ENCODE measurements at places on chromosomes 3 and 15.

GRCh38 chr3:60935709-60936108, 315.5 kb downstream of the FHIT start:
- DNase-seq: no peak

GRCh38 chr3:189820365-189820720, 189.2 kb downstream of the TP63 start:
- no peak for DNase-seq

- DNase-seq: no peak
Measured at GRCh38 chr3:13112521-13113345, 39.5 kb upstream of the IQSEC1 start.

DNA sequence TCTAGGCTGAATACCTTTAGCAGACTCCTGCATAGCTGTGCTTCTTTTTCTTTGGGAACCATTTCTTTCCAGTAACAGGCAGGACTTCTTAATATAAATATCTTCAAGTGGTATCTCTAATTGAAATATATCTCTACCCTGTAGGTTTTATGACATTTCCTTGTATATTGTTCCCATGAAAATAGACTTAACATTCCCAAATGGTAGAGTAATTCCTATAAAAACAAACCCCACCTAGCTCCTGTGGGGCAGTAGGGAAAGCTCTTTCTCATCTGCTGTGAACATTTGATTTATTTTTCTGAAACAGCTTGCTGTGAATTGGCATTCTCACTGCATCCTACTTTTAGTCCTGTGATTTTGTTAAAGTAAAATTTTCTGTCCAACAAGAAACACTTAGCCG, 20.8 kb downstream of the SELENOT start:
- DNase-seq: no peak

- DNase-seq: no peak
Measured at GRCh38 chr15:94228611-94229010, 2.8 kb upstream of the MCTP2 start.

GRCh38 chr15:41161736-41162135, 45.7 kb upstream of the INO80 start:
- DNase-seq: no peak

GRCh38 chr3:63458405-63458804, 180.3 kb downstream of the SYNPR start:
- no peak for DNase-seq

DNA sequence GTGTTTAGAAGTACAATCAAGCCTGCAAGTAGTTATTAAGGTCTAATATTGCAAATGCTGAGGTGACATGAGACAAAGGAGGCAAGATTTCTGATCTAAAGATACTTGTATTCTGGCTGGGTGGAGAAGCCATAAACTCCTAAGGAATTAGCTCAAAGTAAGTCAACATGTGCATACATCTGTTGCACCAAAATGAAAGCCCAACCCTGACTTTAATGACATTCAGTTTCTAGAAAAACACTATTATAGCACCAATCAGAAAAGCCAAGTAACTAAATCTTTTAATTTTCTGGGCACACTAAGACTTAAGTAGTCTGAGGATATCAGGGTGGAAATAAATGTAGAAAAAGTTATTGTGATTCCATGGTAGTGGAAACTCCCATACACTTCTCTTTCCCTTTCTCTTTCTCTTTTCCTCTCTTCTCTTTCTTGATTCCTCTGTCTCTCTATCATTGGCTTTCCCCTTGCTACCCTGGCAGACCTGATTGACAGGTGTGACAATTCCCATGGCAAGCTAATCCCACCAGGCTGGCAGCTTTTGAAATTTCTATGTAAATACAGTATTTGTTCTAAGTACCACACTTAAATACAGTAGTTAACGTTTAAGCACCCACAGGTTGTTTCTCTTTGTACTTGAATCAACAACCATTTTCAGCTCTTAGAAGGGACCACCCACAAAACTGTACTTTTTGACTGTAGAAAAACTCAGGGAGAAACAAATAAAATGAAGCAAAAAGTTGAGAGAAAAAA, 528.4 kb upstream of the SEMA6D start:
- DNase-seq: no peak

DNA sequence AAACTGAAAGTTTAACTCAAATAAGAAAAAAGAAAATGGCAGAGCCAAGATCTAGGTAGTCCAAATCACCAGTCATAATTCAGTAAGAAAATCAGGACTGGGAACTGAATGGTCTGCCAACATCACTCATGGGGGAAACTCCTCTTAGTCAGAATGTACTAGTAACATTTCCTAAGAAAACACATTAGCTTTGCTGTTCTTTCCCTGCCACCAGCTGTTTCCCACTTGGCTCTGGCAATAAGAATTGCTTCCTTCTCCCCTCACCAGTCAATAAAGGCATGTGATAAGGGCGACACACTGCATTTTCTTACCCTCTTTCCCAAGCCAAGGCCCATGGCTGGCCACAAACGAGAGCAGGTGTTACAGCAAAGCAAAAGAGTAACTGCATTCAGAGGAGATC, 46.1 kb downstream of the PIK3R4 start:
- DNase-seq: no peak

DNA sequence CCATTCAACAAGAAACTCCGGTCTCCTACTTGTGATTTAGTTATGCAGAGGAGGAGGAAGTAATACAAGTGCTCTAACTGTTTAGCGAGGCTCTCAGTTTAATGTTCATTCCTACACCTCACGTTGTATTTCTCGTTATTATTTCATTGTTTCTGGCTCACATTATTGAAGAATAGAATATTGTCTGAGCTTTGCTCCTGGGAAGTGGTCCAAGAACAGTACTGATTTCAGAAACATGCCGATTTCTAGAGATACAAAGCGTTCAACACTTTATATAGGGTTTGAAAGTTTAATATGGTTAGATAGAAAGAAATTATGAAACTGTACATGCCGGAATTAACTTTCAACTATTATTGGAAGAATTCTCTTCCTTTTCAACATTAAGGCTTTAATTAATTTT, 1145.5 kb downstream of the TBL1XR1 start:
- no peak for DNase-seq

DNA sequence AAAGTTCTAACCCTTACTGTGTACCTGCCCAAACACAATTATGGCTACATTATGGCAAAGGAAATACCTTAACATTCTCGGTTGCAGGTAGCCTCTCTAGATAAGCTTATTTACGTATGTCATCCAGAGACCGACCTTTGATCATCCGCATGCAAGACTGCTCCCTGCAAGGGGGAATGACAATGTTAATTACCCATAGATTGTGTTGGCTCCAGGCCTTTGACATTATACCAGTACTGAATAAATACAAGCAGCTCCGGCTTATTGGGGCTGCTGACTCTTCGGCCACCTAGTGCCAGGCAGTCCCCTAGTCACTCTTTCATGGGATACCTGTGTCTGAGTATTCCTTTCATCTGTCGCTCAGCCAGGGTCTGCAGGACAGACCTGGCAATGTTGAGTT, 223.5 kb downstream of the DTWD1 start:
- DNase-seq: no peak

DNA sequence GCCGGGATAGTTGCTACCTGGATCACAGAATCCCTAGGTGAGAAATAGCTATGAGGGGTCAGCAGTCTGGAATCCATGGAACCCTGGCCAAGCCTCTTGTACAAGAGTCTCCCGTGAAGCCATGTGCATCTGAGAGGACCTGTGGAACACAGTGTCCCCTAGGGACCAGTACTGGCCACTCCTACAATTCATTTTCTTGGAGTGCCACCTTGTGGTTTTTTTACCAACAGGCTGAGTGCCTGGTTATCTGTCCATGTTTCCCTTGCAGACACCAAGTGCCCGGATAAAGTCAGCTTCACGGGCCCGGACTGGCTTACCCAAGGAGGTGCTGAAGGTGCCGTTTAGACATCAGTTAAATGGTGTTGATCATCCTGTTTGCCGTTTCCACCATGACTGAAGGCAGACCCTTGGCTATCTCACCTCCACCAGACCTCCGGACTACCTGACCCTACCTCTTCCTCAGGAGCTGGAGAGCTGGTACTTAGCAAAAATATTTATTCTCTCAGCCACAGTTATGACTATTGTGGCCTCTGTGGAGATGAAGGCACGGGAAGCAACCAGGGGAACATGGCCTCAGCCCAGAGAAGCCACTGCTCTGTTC, 93.9 kb downstream of the RBPMS2 start:
- peak; percentile 89 for DNase-seq

GRCh38 chr15:73686781-73687256, 2.6 kb downstream of the CD276 start:
- no peak for DNase-seq

DNA sequence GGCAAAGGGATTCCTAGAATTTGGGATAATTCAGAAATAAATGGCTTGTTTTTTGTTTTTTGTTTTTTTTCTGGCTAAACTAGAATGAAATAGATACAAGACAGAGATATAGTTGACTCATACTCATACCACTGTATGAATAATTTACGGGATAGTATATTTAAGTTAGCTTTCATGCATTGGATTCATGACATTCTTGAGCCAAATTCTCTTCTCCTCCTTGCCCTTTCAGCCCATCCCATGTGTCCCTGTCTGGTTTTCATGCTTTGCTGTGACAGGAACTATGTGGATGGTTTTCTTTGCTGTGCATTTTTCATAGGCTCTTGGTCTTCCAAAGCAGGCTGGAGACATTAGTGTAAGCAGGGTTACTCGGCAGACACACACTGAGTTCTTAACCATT, 66.6 kb upstream of the UMPS start:
- DNase-seq: no peak

DNA sequence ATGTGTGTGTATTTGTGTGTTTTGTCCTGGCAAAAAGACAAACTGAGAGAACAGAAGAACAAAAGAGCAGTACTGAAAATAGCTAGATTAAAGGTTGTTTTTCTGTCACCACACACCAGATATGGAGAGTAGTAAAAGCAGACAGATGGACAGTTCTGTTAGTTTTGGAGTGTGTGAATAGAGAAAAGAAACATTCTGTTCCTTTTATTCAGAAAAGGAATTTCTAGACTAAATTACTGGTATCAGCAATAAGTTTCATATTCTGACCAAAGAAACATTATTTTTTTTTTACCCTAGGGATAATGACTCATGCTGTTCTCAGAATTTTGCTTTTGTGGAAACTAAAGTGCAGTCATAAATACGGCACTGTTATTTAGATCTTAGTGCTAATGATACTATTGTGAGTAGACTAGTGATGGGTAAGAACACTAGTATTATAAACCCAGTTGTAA, 32.9 kb downstream of the PIK3CA start:
- DNase-seq: no peak

DNA sequence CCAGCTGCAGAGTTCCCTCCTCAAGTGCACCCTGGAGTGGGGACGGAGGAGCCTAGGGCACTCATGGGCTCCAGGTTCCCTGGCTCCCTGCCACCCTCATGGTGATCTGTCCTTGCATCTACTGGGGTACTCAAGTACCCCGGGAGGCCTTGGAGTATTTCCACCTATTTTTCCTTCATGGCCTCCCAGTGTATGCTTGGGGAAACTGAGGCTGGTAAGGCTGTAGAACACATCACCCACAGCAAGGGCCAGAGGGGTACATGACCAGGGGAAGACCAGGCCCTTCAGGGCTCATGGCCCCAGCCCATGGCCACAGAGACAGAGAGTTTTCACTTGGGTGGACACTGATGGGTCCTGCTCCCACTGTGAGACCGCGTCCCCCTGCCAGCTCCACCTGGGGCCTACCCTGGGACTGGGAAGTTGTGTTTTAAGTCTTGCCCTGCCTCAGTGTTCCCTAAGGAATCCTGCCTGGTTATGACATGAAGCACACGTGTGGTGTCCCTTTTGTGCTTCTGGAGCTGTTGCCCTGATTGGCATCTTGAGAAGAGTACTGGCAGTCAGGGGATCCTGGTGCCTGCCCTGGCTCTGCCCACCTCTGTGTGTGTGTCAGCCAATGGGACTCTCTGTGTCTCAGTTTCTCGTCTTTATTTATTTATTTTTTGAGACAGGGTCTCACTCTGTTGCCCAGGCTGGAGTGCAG, 132.8 kb downstream of the TJP1 start:
- no peak for DNase-seq

- no peak for DNase-seq
Measured at GRCh38 chr3:134708671-134709070, 57.8 kb upstream of the KY start.

DNA sequence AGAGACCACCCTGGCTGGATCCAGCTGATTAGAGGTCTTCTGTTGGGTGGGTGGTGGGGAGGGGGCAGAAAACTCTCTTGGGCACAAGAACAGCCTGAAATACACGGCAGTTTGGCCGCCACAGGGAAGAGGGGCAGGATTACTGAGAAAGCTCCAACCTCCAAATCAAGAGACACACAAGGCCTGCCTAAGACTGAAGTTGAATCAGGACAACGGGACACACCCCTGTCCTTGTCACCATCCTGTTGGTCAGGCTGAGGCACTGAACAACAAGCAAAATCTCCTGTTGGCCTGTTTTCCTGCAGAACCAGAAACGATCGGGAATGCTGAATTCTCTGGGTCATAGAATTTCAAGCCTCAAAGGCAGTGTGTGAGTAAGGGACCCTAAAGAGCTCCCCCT, 247.8 kb downstream of the FAM43A start:
- DNase-seq: no peak

GRCh38 chr3:4750306-4750968, 228.8 kb upstream of the BHLHE40 start:
- DNase-seq: no peak

DNA sequence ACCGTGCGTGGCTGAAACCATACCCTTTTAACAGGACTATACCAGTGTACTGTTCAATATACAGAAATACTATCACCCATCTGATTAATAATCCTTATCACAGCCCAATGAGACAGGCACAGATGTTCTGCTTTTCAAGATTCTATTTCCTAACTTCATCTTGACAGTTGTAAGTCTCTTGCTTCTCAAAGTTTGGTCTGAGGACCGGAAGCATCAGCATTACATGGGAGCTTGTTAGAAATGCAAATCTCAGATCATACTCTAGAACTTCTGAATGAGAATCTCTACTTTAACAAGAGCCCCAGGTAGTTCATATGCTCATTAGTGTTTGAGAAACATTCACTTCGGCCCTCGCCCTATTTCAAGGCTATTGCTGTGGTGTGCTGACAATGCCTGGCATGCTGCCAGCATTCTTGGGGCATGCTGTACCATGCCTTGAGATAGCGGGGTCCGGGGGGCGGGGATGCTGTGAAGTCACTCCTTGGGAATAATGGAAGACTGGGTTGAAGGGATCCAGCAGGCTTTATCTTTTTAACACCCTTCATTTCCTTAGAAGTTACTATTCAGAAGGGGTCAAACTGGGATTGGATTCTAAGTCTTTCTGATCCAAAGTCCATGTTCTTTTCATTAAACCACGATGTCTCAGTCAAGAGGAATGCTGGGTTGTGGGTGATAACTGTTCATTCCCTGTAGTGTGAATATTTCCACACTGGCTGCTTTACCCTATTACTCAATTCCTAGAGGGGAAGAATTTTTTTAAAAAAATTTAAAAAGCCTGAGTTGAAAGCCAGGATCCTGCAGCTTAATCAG, 194.7 kb downstream of the LPP start:
- DNase-seq: no peak

- DNase-seq: no peak
Measured at GRCh38 chr15:36465304-36465703, 114.1 kb upstream of the CDIN1 start.

DNA sequence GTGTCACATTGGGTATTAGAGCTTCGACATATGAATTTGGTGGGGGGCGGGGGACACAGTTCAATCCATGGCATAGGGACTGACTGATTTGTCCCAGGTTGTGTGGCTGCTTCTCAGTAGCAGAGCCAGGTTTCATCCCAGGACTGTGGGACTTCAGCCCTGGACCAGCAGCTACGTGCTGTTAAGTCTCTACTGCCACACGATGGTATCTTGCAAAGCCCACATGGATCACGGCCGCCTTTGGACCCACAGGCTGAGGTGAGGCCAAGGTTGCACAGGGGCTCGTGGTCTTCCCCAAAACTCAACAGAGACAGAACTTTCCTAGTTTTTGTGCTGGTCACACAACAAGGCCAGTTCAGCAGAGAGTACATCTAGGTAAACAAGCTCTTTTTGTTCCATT, 97.4 kb downstream of the LRRK1 start:
- no peak for DNase-seq
